ENCODE measurements at places on chromosomes 4 and X.

GRCh38 chr4:174549721-174550120 is 27.4 kb upstream of the HPGD start:
- no peak for DNase-seq

- DNase-seq: no peak
Measured at GRCh38 chr4:14743172-14743571, 259.1 kb upstream of the CPEB2 start.

DNA sequence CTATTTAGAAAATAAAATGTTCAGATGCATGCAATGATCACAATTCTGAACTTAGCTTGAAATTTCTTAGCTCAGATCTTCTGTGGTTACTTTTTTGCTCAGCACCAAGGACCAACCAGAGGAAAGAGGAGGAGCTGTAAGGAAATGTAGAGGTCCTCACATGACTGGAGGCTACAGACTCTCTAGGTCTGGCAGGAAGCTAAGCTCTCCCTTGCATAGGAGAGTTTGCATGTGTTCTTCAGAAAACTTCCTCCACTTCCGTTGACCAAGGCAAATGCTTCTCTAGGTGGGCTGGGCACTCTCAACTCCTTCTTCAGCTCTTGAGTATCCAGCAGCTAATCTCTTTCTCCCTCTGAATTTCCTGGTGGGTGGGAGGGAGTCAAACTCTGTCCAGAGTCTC is 119.6 kb downstream of the BTC start:
- no peak for DNase-seq

DNA sequence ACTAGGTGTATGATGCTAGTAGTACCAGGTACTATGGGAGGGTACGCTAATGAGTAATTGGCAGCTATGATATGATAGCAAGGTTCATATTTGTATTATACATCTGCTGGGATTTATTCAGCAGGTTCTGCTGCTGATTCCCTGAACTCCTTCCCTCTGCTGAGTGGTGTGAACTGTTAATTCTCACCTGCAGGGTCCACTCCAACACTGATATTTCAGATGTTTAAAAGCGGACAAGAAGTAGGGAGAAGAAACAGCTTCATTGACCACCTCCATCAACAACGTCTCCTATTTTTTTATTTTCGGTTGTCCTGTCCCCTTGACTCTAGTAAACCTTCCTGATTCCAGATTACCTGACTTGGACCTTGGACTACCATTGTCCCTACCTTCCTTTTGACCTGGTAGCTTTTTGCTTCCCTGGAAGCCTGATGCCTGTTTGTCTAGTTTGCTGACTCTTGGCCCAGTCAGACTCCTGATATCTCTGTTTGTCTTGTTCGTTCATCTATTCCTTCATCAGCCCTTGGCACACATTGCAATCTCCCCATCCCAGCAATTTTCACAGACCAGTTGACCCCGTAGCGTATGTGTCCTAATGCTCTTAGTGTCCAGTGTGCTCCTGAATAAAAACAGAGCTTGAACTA is 34.0 kb upstream of the RNF128 start:
- DNase-seq: no peak

DNA sequence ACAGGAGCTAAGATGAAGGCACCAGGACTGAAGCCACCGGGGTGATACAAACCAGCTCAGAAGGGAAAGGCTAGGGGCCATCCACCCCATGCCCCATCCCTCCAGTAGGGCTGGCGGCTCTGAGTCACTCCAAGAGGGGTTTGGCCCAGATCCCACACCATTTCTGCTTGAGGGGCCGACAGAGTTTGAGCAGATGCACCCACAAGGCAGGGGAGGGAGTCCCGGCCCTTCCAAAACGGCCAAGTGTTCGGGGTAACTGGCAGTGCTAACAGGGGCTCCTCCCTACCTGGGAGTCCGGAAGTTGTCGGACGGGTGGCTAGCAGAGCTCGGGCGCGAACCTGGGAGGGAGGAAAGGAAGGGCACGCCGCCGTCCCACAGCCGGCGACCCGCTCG is 412 bp downstream of the SLC10A3 start:
- no peak for DNase-seq

DNA sequence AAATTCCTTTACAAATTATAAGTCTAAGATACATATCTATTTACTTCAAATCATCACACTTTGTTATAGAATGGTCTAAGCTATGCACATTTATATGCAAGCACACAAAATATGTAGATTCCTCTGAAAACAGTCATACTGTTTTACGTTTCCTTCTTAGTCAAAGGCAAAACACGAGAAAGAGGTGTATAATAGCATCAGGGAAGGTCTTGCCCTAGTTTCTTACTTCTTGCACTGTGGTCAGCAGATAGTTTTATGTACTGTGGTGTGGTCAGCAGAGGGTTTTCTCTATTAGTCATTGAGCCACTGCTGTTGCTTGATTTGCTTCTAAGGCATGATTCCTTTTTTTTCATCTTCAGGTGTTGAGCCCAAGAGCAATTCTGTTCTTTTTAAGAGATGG is 117.7 kb downstream of the ADAM29 start:
- DNase-seq: no peak

GRCh38 chr4:180120068-180120467 is 2123.1 kb upstream of the TENM3 start:
- no peak for DNase-seq

GRCh38 chr4:18859468-18859867 is 837.9 kb upstream of the LCORL start:
- DNase-seq: no peak

GRCh38 chr4:86831262-86832130 is 17.7 kb downstream of the SLC10A6 start:
- no peak for DNase-seq

- DNase-seq: no peak
Measured at GRCh38 chr4:112214390-112215264, 17.0 kb upstream of the AP1AR start.

GRCh38 chr4:4864443-4864939 is 5.0 kb downstream of the MSX1 start:
- no peak for DNase-seq

DNA sequence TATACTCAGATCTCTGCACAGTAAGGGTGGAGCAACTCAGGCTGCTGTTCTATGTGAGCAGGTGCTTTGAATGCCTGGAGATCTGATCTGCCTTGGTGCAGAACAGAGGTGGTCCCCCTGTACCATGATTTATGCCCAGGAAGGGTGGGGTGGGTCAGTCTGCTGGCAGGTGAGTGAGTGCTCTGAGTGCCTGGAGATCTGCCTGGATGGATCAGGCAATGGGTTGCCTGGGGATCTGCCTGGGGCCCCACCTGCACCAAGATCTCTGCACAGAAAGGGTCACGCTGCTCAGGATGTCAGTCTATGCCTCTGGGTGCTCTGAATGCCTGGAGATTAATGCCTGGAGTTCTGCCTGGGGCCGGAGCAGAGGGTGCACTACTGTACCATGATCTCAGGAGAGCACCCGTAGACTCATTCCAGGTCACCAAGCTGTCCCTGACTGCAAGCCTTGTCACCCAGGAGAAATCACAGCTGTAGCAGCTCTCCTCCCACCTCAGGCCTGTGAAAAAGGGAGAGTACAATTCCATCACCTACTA is 342.9 kb downstream of the GBA3 start:
- no peak for DNase-seq

DNA sequence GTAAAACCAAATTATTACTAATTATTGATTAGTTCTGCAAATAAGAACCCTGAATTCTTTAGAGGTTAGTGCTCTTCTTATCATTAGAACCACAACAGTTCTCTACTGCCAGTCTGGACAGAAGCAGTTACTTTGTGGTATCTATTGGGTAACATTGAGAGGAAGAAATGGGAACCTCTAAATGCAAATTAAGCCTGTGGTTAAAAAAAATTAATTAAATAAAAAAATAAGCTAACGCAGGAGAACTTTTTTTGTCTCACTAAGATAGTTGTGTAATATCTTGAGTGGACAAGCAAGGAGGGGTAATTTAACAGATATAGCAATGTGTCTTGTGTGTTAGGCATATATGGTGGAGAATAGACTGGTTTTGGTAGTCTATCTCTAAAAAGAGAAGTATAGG is 32.9 kb upstream of the TET2 start:
- DNase-seq: no peak

DNA sequence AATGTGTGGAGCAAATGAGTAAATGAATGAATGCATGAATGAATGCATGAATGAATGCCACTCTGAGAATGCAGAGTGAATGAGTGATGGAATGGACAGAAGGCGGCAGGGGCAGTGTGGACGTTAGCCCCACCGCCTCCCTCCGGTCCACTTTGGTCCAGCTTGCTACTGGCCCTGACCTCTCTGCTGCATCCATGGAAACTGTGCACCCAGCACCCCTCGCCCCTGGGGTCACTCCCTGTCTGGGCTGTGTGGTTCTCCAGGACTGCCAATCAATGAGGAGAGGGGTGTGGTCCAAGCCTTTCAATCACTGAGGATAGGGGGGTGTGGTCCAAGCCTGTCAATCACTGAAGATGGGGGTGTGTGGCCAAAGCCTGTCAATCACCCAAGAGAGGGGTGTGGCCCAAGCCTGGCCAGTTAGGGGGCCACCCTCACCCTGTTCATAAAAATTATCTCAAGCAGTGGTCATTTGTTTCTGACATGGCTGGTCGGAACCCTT is 39.2 kb upstream of the ASMTL start:
- DNase-seq: no peak

DNA sequence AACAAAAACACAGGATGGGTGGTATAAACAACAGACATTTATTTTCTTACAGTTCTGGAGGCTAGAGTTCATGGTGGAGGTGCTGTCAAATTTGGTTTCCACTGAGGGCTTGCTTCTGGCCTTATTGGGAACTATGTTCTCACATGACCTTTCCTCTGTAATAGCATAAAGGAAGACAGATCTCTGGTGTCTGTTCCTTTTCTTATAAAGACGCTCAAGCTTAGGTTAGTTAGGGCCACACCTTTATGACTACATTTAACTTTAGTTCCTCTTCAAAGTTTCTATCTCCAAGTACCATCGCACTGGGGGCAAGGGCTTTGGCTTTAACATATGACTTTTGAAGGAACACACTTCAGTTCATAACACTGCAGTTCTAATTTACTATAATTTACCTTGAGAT is 543.8 kb upstream of the CPEB2 start:
- no peak for DNase-seq

DNA sequence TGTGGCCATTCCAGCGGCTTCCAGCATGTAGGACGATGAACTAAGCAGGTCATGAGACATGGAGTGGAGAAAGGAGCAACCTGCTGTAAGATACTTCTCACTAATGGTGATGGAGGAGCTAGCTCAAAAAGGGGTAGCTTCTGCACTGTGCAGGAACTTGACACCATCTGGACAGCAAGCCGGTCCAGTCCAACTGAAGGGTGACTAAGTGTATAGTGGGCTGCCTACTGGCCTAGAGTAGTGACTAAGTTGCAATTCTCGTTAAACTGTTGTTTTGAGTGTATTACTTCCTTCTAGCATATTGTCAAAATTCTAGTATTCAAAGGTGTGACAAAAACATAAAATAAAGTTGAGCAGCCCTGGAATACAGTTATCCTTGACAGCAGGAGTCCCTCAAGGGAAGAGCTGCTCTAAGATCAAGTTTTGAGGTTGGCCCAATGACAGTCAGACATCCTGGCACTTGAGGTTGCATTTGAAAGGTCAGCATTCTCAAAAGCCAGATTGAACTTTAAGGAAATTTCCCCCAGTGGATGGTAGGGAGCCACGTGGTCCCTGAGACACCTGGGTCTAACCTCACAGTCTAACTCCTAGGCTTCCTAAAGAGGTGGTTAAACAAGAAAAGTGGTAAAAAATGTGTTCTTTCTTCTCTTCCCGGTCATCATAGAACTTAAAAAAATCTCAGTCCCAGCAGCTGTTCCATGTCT is 8.0 kb downstream of the CETN2 start:
- DNase-seq: no peak

GRCh38 chr4:173403051-173403450 is 4.1 kb upstream of the SCRG1 start:
- no peak for DNase-seq

- no peak for DNase-seq
Measured at GRCh38 chr4:45453258-45453853, 670.5 kb downstream of the GABRG1 start.

DNA sequence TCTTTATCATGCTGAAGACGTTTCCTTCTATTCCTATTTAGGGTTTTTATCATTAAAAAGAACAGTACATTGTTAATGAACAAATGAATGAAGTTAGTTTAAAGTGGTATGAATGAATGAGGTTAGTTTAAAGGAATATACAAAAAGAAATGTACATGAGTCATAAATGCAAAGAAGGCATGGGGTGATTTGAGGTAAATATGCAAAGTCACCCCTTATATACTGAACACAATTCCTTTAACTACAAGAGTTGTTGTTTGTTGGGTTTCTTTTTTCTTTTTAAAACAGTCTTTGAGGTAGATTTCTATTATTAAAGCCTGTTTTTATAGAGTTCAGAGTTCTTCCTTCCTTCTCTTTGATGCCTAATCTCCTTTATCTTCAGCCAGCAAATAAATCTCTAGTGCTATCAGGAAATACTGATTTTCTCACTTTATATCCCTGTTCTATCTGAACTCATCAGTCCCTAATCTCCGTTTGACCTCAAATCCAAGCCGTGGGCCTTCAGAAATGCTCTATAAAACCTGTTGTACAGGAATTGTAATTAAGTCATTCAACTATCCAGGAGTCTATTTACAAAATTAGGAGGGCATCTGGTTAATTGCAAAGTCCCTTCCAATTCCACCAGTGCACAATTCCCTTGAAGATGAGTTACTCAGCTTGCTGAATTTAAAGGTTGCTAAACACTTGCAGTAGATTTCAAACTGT is 31.6 kb upstream of the ABCG2 start:
- DNase-seq: no peak

GRCh38 chr4:150896497-150896896 is 118.6 kb downstream of the LRBA start:
- no peak for DNase-seq

- no peak for DNase-seq
Measured at GRCh38 chrX:13341491-13342101, 21.7 kb upstream of the ATXN3L start.

- no peak for DNase-seq
Measured at GRCh38 chr4:156638925-156639605, 332.5 kb downstream of the PDGFC start.

DNA sequence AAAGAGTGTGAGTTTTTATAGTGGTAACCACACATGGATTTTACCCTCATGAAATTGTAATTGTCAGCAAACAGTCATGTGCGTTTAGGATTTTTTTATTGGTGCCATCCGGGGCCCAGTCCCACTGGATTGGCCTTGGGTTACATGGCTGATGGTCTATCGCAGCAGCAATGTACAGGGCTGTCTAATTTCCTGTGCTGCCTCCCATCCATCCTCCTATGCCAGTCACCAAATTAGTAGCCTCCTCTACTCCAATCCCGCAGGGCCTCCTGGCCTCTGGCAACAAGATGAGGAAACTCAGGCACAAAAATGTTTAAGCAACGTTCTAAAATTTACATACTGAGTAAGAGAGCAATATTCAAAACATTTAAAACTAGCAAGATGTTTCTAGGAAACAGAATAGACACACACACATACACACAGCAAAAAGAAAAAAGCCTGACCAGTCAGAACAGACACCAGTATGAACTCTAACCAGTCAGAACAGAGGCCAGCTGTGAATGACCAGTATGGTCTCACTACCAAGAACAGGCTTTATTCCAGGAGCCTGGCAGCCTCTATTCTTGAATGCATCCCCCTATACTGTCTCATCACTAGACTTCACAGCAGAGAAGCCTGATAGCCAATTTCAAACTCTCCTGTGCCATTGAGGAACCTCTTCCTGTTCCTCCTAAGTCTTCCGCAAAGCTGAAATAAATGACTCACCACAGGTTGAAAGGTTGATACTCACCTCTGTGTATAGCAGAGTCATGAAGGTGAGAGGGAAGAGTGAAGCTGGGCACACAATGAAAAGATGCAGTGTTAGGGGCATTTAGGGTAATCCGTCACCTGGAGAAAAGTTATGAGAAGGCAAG is 42.6 kb downstream of the CHRNA9 start:
- no peak for DNase-seq

Measured in activated CD4-positive, alpha-beta T cell treated with anti-CD3 and anti-CD28 coated beads, Interleukin-2, amount 50 U/mL, for 4 hours (primary cell).